ENCODE measurements at places on chromosomes 2 and 18. TPM values are rescaled to one million over a fixed set of nuclear protein-coding genes. Genes with fewer than 3 reads are reported as not detected.

The SPTBN1 gene
- total RNA-seq, result 202 TPM

The D2HGDH gene
- total RNA-seq, result 14.6 TPM

GRCh38 chr2:199842631-199843395, 8.2 kb downstream of the FTCDNL1 start:
- no peak for DNase-seq

DNA sequence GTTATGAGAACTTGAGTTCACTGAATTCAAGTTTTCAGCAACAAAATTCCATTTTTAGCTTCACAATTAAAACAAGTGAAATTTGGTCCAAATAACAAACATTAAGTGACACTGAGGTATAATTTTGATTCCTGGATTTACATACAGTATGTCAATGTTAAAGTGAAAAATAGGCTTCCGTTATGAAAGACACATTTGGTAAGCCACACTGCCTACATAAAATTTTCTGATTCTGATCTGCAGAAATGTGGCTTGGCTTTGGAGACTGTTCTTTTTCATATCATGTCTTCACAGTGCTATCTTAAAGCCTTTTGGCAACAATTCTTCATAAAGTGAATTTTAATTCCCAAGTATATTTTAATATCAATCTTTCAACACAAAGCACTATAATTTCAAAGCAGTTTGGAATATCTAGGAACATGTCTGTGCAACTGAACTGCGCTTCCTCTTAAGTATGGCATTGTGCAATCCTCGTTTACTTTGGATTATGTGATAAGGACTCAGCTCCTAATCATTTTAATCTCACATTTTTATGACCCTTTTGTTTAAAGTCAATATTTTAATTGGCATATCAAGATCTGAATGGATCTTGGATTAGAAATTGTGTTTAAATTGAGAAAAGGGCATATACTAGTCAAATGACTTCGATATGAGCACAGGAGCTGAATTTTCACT, 60.0 kb downstream of the RBMS1 start:
- no peak for DNase-seq

DNA sequence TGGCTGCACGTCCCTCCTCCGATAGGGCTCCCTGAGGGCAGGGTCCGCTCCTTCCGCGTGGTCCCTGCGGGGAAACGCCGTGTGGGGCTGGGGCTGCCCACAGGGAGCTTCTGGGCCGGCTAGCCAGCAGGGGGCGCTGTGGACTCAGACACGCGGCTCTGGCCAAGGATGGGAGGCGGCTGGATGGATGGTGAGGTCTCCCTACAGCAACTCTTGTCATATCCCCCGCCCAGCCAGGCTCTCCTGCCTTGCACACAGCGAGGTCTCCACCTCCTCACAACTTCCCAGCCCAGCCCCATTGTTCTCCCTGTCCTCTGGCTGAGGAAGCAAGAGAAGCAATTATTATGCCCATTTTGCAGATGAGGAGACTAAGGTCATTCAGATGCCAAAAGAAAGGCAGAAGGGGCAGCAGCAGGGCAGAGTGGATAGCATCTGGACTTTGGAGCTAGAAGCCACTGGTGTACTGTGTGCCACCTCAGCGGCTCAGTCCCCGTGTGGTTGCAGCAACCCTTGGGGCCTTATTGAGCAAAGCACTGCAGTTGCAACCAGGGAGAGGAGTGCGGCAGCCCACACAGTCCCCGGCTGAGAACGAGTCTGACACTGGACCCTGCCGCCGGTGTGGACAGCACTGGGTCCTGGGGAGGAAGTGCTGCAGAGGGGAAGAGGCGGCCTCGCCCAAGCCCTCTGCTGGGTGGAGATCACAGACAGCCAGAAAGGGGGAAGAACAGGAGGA, 99.0 kb downstream of the ZFP36L2 start:
- no peak for DNase-seq

GRCh38 chr2:135647836-135648579, 93.6 kb upstream of the UBXN4 start:
- DNase-seq, result peak; percentile 5

- peak; percentile 10 for DNase-seq
Measured at GRCh38 chr2:57450170-57450569, 596.4 kb upstream of the VRK2 start.

- DNase-seq, result no peak
Measured at GRCh38 chr2:146986161-146986560, 858.7 kb upstream of the ACVR2A start.
